ENCODE measurements at places on chromosomes 11 and 22.

DNA sequence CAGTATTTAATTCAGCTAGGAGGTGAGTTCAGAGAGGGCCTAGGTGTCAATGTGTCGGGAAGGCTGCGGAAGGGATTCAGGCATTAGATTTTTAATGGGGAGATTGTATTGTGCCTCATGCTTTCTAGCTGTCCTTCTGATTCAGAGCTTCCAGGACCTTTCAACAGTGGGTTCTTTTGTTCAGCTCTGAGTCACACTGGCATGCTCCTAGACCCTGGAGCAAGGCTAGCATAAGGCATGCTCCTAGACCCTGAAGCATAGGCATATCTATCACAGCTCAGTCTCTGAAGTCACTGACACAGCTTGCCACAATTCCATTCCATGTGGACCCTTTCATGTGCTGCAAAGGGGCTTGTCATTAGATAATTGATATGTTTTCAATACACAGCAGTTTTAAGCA, 396.9 kb downstream of the RAB38 start:
- no peak for DNase-seq

DNA sequence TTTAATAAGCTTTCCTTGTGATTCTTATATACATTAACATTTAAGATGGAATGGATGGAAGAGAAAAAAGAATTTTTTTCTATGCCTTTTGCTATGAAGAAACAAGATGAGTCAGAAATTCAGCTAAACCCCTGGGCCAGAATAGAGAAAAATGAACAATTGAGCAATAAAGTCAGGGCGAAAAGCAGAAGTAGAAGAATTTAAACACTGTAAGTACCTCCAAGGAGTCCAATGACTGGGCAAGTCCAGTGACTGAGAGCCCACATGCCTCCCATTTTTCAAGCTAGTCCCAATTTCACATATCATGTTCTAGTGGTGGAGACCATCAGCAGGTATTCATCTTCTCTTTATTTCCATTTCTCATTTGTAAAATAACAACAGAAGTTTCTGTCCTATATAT, 18.6 kb upstream of the APLP2 start:
- DNase-seq, result no peak

GRCh38 chr22:38710351-38710750, 4.6 kb downstream of the GTPBP1 start:
- no peak for DNase-seq

- DNase-seq, result no peak
Measured at GRCh38 chr11:68399916-68400315, 60.6 kb upstream of the PPP6R3 start.

DNA sequence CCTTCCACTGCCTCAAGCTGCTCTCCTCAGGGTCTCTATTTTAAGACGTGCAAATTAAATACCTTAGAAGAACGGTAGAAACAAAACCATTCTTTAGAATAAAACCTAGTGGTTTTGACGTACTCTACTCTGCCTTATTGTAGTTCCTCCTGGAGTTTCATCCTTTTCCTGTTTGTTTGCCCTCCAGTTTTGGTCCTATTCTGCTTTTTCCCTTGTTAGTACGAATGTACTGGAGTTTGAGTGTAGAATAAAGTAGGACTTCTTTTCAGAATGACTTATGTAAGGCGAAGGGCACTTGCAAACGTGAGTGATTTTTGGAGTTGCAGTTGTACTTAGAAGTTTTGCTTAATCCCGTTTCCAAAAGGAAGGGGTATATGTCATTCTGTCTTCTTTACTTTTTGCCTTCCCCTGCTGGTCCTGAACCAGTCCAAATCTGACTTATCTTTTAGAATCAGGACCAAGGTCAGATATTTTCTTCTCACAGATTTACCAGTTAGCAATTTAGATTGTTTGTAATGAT, 1.4 kb downstream of the SIK2 start:
- no peak for DNase-seq

GRCh38 chr11:65206901-65207300, 25.2 kb downstream of the CAPN1 start:
- no peak for DNase-seq

- no peak for DNase-seq
Measured at GRCh38 chr11:502288-503178, 4.5 kb downstream of the RNH1 start.

DNA sequence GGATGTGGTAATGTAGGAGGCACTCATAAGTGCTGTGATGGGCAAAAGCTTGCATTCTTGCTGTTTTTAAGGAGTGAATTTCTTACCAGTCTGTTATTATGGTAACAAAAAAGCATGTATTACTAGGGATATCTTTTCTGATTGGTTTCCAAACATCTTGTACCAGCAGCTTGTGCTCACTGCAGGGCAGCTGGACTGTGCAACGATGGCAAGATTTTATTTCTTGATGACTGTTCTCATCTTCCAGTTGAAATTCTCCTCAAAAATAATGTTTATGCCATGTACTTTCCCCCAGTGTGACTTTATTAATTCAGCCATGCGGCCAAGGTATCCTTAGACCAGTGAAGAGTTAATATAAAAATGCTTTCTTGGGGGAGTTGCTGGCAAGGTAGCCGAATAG, 35.4 kb downstream of the EMSY start:
- no peak for DNase-seq

GRCh38 chr11:68313574-68314202, 1.3 kb downstream of the LRP5 start:
- no peak for DNase-seq

DNA sequence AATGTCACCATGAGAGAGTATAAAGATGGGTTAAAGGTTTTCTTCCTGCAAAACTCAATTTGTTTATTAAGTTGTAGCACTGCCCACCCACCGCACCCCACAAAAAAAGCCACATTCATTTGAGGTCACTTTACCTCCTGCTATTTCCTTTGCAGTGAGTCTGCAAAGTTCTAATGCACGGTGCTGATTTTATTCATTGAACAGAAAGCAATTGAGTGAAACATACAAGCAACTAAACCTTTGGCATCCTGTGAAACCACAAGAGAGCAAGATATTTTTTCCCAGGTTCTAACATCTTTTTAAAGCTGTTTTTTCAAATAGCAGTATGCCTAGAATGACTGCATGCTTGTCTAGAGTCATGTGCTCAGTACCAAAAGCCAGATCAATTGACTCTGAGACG, 39.0 kb downstream of the RRAS2 start:
- DNase-seq, result no peak

- no peak for DNase-seq
Measured at GRCh38 chr11:35425603-35426212, 6.3 kb upstream of the SLC1A2 start.

- no peak for DNase-seq
Measured at GRCh38 chr11:95241681-95242081, 10.7 kb upstream of the SESN3 start.

GRCh38 chr22:50571264-50572175, 6.7 kb downstream of the CPT1B start:
- DNase-seq, result no peak

DNA sequence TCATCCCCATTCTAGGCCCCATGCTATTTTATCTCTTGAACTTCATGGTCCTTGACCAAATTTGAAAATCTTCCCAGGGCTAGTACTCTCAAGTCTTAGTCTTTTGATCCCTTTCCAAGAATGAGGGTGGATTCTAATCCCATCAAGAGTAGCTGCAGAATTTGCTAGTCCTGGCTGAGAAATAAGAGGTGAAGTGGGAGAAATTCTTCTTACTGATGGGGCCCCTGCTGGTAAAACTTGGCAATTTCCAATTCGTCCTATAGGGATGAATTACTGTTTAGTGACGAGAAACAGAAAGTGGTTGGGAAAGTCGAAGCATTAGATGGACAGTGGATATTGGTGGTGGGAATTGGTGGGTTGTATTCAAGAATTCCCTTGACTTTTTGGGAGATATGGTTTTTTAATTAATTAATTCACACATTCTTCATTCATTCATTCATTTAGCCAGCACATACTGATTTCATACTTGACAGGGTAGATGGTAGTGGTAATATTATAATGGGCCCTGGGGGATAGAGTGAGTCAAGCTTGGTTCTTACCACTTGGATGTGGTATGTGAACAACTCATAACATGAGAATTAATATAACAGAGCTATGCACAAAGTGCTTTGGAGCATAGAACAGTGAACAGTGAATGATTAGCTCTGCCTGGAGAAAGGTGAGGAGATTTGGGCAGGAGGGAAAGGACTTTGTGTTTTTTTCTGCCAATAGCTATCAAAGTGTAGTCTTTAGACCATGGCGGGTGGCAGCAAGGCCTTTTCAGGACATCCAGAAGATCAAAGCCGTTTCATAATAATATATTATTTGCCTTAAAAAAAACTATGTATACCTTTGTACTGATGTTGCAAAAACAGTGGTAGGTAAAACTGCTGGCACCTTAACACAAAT, 103.8 kb downstream of the STIM1 start:
- no peak for DNase-seq

- no peak for DNase-seq
Measured at GRCh38 chr11:61963282-61964057, 4.0 kb downstream of the FTH1 start.

DNA sequence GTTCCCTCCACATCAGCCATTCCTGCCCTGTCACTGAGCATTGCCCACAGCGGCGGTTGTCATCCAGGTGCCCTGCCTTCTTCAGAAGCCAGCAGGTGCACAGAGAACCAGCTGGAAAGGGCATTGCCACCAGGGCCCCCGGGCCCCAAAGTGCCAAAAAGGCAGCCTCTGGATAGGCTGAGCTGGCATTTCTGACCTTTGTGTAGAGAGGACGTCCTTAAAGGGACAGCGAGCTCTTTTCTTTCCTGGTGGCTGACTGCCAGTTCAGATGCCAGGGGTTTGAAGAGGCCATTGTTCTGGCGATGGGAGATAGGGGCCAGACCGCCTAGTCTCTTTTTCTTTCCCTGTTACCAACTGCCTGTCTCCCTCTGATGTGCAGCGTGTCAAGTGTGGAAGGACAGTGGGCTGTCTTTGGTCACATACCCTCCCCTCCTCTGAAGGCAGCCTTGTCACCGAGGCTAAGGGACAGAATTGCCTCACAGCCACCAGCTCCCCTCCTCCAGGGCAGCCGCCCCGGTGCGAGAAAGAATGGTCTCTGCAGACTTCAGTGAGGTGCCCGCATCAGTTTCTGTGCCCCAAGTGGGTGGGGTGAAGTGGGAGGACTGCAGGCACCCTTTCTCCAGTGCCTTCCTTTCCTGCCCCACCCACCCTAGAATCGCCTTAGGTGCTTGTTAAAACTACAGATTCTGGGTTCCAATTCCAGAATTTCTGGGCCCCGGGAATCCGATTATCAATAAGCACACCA, 109.6 kb downstream of the SCN3B start:
- DNase-seq, result no peak

DNA sequence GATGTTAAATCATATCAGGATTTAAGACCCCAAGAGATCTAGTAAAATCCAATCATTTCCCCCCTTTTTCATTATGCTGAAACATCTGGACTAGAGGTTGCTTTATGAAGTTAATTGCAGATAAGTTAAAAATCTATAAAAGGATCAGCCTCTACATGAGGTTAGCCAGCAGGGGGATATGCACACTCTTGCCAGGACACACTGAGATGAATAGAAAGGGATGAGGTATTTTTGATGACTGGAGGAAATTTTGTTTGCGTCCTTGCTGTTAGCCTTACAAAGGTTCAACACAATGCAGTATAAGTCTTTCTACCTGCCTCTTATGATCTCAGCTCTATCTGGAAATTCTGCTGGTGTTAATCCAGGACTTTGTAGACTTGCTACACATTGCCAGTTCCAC, 1034.3 kb downstream of the LRRC4C start:
- DNase-seq, result no peak

- no peak for DNase-seq
Measured at GRCh38 chr22:45814198-45814597, 142.6 kb downstream of the ATXN10 start.

- no peak for DNase-seq
Measured at GRCh38 chr11:103109818-103110388, 677 bp downstream of the DYNC2H1 start.

DNA sequence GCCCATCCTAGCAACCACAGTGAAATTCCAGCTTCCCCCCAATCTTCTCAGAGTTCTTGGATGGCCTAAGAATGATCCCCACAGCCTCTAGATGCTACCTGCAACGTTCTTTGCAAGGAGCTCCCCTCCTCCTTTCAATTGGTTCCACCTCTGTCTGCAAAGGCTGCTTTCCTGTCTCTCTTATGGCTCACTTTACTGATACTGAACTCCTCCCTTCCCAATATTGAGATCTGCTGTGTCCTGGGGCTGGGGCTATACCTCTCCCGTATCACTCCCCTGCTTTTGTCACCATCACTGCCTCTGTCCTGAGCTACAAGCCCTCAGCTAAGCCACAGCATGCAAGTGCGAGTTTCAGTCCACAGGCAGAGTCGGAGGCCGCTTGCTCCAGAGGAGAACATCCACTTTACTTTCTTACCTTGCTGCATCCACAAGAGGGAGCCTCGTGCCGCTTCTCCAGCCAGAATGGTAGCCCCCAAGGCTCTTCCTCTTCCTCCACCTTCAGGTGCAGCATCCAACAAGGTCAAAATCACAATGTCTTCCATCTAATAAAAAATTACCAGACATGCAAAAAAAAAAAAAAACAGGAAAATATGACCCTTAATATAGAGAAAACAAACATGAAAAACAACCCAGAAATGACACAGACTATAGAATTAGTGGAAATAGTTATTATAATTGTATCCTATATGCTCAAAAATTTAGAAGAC, 48.6 kb upstream of the TMEM45B start:
- no peak for DNase-seq

Data from stimulated activated CD4-positive, alpha-beta T cell treated with anti-CD3 and anti-CD28 coated beads, TNF-alpha, amount 100 ng/mL, for 24 hours (primary cell).